ENCODE measurements at places on chromosomes 2 and 18.

- DNase-seq: no peak
These were observed 948 bp upstream of the GATA6 start for GRCh38 chr18:22168360-22168921.

DNA sequence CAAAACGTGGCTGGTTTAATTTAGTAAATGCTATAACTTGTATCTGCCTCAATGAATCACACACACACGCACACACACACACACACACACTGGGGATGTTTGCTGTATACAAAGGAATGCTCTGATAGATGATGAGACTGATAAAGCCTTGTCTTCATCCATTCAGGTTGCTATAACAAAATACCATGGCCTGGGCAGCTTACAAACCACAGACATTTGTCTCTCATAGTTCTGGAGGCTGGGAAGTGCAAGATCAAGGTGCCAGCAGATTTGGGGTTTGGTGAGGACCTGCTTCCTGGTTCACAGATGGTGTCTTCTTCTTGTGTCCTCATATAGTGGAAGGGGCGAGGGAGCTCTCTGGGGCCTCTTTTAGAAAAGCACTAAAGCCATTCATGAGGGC, 149.5 kb upstream of the HDAC4 start:
- no peak for DNase-seq

GRCh38 chr2:39683022-39683699, 17.4 kb downstream of the TMEM178A start:
- DNase-seq: no peak

DNA sequence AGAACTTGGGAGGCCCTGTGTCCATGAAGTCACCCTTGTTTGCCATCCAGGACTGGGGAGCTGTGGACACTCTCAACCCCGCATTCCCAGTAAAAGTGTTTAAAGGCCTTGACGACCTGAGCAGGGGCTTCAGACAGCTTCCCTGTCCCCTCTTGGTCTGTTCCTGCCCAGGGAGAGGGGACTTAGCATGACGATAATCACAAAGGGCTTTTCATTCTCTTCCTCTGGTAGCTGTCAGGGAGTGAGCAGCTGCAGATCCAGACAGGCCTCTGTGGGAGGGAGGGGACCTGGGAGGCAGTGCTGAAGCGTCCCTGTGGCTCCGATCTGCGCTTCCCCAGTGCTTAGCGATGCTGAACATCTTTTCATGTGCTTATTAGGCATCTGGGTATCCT, 77.8 kb upstream of the HS6ST1 start:
- DNase-seq: no peak

GRCh38 chr2:7427293-7428060, 510.3 kb downstream of the RNF144A start:
- DNase-seq: peak; percentile 31

DNA sequence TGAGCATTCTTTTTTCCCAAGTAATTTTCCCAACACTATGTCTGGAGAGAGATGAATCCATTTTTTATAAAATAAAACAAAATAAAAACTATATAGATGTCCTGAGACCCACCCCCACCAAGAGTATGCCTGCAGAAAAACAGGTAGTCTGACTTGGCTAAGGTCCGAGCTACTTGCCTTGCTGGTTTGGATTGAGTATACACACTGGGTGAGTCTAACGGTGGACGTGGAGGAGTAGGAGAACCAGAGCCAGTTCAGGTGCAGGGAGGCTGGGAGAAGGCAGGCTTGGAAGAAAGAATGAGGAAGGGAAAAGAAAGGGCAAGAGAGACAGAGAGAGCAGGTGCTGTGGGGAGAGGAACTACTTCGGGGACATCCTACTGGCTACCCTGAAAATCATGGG, 21.3 kb upstream of the AFTPH start:
- DNase-seq: no peak

DNA sequence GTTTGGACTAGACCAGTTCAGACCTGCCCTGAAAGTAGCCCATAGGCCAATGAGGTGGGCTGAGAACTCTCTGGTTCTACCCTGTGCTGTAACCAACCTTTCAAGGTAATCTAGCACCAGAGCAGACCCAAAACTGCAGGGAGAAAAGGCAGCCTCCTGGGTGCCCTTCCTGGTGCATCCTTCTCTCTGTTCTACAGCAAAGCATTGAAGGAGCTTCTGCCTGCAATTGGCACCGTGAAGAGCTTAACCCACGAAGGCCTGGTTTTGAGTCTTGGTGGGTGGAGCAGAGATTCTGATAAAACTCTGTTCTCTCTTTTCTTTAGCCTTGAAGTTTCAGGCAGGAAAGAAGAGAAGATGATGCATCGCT, 55.5 kb downstream of the LIPG start:
- DNase-seq: no peak

DNA sequence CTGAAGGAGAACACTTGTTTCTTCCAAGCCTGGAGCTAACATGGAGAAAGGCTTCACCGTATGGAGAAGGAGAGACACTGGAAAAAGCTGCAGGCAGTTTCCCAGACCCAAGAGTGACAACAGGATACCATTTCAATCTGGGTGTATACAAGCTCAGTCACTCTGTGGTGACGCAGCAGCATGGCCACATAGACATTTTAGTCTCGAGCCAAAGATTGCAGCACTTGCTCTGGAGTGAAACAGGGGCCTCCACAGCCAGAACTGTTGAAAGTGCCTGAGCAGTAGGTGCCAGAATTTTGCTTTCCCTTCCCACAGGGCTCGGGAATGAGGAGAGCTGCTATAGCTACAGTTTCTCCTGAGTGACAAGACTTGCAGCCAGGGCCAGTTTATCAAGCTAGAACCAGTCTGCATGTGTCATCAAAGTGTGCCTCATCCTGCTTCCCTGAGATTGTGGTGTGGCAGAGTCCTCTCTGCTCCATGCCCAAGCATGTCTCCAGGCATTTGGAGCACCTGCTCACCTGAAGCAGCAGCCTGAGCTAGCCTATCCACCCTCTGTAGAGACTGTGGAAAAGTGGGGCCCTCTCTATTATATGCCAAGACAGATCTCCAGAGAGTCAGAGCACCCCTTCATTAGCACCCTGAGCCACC, 234.6 kb upstream of the CDH19 start:
- no peak for DNase-seq
